ENCODE measurements at places on chromosomes 4 and X. TPM values are rescaled to one million over a fixed set of nuclear protein-coding genes. Genes with fewer than 3 reads are reported as not detected.
A peak's percentile ranks its signal among the peaks of the same experiment; 100 is the strongest.

- DNase-seq, result no peak
Observed at GRCh38 chr4:24805566-24805965, 10.2 kb downstream of the SOD3 start.

GRCh38 chrX:119729408-119730201 is 28.8 kb upstream of the SOWAHD start:
- peak; percentile 38 for DNase-seq

GRCh38 chrX:77961063-77961462 is 8.4 kb downstream of the PGAM4 start:
- DNase-seq, result no peak

GRCh38 chrX:105759598-105759997 is 62.7 kb upstream of the NRK start:
- DNase-seq, result no peak

GRCh38 chr4:41432881-41433280 is 105.1 kb upstream of the LIMCH1 start:
- peak; percentile 18 for DNase-seq

The SLC49A3 gene
- not detected for total RNA-seq

The DCAF4L1 gene
- total RNA-seq, result not detected

The PAGE4 gene
- not detected for total RNA-seq
